ENCODE measurements at places on chromosomes 11 and 22.
A peak's percentile ranks its signal among the peaks of the same experiment; 100 is the strongest.

DNA sequence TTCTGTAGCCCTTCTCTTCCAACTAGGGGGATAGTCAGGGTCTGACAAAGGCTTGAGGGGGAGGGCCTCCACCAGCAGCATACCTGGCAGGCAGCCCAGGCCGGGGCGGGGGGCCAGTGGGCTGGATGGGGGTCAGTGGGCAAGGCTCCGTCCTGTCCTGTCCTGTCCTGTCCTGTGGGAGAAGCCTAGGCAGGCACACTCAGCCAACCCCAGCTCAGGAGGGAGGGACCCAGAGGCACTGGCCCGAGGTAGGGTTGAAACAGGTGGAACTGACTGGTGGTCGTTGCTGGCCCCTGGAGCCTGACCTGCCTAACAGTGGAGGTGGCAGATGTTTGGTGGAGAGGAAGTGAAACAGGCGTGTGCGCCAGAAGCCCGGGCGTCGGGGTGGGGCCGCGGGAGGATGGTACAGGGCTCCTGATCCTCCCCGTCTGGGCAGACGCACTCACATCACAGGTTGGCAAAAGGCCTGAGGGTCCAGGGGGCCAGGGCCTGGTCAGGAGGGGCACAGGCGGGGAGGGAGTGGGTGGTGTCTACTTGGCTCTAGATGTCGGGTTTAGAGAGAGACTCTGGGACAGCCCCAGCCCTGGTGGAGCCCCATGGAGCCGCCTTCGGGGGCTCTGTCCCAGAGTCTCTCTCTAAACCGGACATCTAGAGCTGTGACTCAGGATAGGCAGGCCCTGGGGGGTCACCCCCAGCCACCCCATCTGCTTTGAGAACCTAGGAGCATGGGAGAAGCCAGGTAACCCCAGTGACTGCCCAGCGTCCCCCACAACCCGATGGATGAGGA is 32.5 kb upstream of the GRAMD4 start:
- no peak for DNase-seq

- no peak for DNase-seq
Observed at GRCh38 chr11:3632070-3632660, 9.6 kb downstream of the ART5 start.

GRCh38 chr11:123450623-123451022 is 20.6 kb downstream of the GRAMD1B start:
- no peak for DNase-seq

GRCh38 chr11:63670433-63671321 is 499 bp downstream of the ATL3 start:
- peak; percentile 69 for DNase-seq

DNA sequence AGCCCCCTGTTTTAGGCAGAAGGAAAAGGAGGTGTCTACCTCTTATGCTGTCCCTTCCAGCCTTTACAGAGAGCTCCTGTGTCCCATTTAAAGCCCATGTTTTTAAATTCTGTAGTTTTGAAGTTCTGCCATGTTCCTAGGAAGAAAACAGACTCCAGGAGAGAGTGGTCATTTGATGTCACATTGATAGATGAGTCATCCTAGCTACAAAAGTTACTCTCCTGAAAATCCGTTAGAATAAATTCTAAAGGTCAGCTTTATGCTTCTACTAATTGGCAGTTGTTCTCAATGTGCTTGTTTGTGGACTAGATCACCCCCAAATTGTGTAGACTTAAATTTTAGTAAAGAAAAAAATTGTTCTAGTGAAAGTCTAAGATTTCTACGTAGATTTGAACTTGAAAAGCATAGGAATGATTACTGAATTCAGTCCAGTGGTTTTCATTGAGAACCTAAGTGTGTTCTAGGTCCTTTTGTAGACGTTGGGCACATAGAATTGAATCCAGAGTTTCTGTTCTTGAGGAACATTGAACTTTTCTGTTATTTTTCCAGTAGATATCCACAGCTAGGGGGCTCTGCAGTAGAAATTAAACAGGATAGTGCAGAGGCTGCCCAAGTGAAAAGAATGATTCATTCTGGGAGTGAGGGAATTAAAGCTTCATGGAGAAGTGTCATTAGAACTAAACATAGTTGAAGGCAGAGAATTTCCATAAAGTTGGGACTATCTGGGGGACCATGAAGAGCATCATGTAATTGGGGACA is 140.6 kb upstream of the RASSF10 start:
- DNase-seq, result no peak

GRCh38 chr11:10902301-10903063 is 44.6 kb upstream of the ZBED5 start:
- DNase-seq, result no peak

DNA sequence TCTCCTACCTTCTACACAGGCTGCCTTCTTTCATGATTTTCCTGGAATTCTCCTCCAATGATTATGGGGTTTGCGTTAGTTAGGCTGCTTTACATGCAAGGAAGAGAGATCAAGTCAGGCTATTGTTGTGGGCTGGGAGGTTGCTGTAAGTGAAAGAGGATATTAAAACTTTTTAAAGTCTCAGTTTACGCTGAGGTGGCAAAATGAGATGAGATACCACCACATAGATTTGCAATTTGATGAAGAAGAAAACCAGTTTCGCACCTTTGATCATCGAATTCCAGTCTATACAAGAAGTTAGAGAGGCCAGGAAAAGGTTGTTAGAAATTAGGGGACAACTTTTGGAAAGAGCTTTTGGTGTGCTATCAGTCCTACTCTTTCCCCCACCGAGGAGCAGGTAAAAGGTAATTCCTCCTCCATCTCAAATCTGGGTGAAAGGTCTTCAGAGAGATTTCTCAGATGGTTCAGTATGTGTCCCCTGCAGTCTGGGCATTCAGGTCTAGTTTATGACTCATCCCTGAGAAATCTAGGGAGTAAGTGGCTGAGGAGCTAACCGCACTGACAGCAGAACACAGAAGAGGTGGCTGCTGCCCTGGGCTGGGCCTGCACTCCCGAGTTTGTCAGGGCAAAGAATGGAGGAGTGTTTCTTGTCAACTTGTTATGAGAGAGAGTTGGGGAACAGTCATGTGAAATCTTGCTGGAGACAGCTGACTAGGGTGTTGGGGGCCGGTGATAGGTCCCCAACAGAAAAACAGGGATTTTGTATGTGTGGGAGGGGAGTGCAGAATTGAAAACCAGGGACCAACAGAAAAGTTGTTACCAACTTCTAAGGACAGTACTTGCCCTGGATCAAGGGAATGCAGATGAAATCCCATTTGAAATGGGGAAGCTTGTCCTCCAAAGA is 34.7 kb downstream of the CCDC83 start:
- no peak for DNase-seq

- peak; percentile 68 for DNase-seq
Observed at GRCh38 chr22:31082606-31083376, 1.7 kb downstream of the SMTN start.

GRCh38 chr11:37967635-37968034 is 1369.6 kb upstream of the RAG2 start:
- no peak for DNase-seq

DNA sequence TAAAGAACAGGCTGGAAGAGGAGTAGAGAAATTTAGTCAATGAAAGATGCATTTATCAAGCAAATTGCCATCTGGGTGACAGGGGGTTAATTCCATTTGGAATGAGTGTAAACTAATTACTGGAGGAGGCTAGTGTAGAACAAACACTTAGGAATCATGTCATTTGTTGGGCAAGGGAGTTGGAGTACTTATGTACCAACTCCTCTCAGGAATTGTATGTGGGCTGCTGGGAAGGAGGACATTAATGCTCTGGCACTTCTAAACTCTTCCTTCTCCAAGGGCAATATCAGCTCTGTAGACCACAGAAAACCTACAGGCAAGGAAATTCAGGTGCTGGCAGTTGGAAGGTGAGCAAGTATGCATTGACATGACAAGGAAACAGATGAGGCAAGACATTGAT is 141.0 kb downstream of the MSANTD4 start:
- no peak for DNase-seq

DNA sequence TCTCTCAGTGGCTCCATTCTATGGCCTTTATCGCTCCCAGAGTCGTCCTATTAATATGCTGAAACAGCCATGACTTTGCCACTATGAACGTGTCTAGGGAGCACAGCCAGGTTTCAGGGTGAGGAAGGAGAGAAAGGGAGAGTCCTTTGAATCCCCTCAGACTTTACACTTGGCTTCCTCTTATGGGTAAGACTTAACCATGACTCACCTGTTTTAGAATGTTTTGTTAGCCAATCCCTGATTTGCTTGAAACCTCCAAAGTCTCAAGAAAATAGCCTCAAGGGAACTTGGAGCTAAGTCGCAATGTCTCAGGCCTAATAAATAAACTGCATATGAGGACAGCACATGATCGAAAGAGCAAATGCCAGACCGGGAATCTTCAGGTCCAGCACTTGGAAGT is 131.2 kb upstream of the RCN1 start:
- no peak for DNase-seq

GRCh38 chr11:68031144-68031464 is 623 bp downstream of the NDUFS8 start:
- no peak for DNase-seq

- DNase-seq, result no peak
Observed at GRCh38 chr11:72241291-72241781, 2.6 kb downstream of the PHOX2A start.

DNA sequence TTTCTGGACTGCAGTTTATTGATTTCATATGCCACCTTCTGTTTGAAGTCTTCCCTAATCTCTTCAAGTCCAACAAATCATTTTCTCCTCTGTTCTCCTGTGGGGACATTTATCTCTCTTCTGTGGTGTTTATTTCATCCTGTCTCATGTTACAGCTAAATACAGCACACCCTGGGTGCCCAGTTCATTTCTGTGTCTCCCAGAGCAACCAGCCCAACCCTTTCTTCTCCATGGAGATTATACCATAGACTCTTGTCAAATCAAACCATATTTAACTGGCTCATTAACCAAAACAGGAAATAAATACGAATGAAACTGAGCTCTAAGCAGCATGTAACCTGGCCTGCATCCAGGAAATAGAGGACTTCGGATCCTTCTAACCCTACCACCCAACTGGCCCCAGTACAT is at the start of gene MS4A8:
TSS of gene MS4A8 (plus strand) at position 329 of the 408 bp plus-strand sequence. CDS start 1,249 bp downstream, outside the sequence.
- DNase-seq, result no peak

- DNase-seq, result no peak
Observed at GRCh38 chr22:46373921-46374662, 38.6 kb downstream of the TRMU start.

DNA sequence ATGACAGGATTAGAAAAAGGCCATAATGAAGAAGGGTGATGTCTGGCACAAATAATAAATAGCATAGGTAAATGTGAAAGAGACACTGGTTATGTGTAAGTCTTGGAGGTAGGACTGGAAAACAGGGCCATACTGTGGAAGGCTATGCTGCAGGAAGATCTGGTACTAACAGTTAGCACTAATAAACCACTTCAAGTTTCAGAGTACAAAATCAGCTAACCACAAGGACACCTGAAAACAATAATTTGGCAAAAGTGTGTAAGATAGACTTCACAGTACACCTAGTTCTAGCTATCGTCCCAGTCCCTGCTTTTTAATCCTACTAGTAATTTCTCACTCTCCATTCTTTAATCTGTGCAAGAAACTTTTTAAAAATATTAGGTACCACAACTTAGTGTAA is 44.3 kb downstream of the CWF19L2 start:
- no peak for DNase-seq

GRCh38 chr22:46948411-46949144 is 186.1 kb downstream of the TBC1D22A start:
- no peak for DNase-seq

DNA sequence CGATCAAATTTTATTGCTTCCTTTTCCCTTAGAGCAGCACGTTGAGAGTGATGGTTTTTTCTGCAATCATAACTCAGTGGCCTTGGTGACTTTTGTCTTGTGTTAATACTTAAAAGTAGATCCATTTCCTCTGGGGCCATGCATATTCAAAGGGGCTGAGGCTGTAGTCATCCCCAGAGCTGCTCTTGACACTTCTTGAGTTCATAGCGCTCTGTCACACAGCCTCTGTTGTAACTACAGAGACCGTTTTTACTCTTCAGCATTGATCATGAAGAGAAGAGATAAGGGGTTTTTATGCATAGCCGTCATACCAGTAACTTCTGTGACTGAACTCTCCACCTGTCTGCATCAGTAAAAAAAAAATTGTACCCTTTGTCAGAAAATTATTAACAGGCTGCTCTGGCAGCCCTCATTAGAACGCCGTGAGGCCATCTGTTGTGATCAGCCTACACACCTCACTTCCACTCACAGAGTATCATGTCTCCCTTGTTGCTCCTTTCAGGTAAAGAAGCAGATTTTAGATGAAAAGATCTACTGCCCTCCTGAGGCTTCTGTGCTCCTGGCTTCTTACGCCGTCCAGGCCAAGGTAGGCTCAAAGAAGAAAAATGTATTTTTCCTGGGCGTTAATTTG is 38.4 kb downstream of the NF2 start:
- DNase-seq, result no peak

GRCh38 chr22:38336699-38337098 is 19.5 kb upstream of the CSNK1E start:
- no peak for DNase-seq

GRCh38 chr11:33802194-33802950 is 28.1 kb upstream of the FBXO3 start:
- peak; percentile 84 for DNase-seq

DNA sequence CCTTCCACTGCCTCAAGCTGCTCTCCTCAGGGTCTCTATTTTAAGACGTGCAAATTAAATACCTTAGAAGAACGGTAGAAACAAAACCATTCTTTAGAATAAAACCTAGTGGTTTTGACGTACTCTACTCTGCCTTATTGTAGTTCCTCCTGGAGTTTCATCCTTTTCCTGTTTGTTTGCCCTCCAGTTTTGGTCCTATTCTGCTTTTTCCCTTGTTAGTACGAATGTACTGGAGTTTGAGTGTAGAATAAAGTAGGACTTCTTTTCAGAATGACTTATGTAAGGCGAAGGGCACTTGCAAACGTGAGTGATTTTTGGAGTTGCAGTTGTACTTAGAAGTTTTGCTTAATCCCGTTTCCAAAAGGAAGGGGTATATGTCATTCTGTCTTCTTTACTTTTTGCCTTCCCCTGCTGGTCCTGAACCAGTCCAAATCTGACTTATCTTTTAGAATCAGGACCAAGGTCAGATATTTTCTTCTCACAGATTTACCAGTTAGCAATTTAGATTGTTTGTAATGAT is 1.4 kb downstream of the SIK2 start:
- DNase-seq, result no peak

DNA sequence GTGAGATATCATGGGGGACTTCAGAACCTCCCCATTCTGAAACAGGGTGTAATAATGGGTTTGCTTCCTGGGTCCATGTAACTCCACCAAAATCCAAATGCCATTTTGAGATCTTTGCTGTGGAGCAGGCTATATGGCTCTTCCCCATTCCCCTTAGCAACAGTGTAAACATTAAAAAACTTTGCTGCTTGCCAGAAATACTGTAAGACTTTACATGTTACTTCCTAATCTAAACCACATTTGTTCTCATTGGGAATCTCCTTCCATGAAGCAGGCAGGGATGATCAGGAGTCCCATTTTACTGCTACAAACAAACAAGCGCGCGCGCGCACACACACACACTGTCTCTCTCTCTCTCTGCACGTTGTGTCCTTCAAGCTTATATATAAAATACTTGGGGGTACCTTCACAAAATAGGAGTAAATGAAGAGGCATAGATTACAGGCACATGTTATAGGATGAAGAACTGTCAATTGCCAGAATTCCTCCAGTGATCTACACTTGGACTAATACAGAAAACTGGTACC is 86.5 kb downstream of the ANO3 start:
- no peak for DNase-seq

Data from D341Med (cell line).